GM18507 (cell line): ENCODE measurements at places on chromosomes 3 and 15.

DNA sequence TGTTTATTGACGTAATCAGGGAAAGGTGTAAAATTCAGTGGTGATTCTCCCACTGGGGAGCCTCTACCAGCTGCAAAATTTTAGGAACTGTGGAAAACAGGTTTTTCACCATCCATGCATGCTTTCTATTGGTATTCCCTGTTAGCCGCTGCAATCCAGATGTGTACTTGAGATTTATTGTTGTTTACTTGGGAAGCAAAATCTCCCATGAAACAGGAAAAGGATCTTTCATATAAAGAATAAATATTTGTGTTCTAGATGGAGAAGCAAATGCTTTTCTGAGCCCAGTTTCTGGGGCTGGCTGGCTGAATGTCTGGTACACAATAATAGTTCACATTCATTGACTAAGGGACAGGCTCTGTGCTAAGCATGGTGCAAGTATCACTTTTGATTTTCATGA, 144.6 kb upstream of the RASGRP1 start:
- DNase-seq: no peak

- no peak for DNase-seq
Observed at GRCh38 chr3:197801891-197802778, 11.1 kb downstream of the LRCH3 start.

GRCh38 chr3:1026395-1026794, 66.4 kb upstream of the CNTN6 start:
- no peak for DNase-seq

GRCh38 chr15:63135281-63135680, 13.6 kb downstream of the LACTB start:
- no peak for DNase-seq

- no peak for DNase-seq
Observed at GRCh38 chr15:54772663-54773062, 424.1 kb downstream of the RSL24D1 start.

DNA sequence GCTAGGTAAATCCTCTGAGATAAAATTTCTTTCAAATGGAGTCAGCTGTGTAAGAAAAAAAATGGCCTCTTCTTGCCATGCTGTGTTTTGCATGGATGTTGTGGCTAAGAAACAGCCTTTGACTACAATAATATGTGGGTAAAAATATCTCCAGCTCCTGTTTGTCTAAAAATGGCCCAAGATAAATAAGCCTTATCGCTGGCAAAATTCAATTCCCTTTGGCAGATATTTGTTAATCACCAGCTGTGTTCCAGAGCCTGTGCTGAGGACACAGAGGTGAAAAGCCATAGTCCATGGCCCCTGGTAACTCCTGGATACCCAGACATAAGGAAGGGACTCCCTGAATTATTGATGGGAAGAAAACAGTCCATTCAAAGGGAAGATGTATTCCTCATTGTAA, 15.3 kb upstream of the RAMAC start:
- no peak for DNase-seq

GRCh38 chr3:127560051-127560787, 30.3 kb downstream of the TPRA1 start:
- DNase-seq: no peak

GRCh38 chr3:108554229-108554628, 35.0 kb downstream of the CIP2A start:
- DNase-seq: no peak

DNA sequence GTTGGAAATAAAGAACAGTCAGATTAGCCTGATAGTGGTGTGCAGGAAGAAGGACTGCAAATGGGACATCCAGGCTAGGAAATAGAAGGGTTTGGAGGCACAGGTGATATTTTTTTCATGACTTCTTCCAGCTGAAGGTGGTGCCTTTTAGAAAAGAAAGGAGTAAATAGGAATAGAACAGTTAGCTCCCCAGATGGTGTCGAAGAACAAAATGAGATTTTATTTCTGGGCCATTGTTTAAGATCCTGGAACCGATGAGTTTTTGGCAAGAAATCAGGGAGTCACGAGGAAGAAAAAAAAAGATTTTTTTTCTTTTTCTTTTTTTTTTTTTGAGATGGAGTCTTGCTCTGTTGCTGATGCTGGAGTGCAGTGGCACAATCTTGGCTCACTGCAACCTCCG, 9.8 kb upstream of the NCK1 start:
- DNase-seq: no peak

DNA sequence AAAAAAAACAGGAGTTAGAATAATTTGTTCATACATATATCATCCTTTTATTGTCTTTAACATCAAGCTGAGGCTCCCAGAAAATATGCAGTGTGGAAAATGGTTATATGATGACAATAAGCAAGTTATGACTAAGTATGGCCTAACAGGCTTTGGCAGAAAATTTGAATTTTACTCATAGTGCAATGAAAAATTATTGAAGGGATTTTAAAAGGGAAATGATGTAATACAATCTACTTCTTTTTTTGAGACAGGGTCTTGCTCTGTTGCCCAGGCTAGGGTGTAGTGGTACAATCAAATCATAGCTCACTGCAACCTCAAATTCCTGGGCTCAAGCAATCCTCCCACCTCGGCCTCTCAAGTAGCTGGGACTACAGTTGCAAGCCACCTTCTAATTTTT, 78.7 kb downstream of the FAIM start:
- no peak for DNase-seq

GRCh38 chr15:53209396-53210042, 419.4 kb upstream of the ONECUT1 start:
- DNase-seq: no peak

DNA sequence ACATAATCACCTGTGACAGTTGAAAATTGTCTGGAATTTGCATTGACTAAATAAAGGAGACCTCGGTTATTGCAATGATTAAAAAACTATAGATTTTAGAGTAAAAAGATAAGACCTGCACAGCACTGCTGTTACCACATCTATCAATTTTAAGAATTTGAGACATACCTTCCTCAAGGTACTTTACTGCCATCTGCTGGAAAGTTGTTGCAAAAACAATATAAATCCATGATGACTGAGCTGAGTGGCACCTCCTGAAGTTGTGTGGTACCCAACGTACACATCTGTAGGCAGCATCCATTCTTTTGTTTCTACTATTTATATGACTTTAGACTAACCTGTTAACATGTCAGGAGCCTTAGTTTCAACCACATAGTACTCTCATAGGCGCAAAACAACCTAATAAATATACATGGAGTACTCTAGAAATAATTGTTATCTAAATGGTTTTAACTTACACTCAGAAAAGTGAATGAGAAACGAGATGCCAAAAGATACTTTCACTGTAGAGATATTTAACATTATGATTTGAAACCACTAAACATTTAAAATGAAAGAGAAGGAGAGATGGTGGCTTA, 106.7 kb downstream of the GHSR start:
- DNase-seq: no peak

GRCh38 chr3:150577855-150578254, 25.3 kb upstream of the SELENOT start:
- no peak for DNase-seq

GRCh38 chr15:63018639-63019038, 23.9 kb upstream of the TPM1 start:
- DNase-seq: no peak

GRCh38 chr3:156547637-156548036, 7.3 kb downstream of the SSR3 start:
- no peak for DNase-seq

DNA sequence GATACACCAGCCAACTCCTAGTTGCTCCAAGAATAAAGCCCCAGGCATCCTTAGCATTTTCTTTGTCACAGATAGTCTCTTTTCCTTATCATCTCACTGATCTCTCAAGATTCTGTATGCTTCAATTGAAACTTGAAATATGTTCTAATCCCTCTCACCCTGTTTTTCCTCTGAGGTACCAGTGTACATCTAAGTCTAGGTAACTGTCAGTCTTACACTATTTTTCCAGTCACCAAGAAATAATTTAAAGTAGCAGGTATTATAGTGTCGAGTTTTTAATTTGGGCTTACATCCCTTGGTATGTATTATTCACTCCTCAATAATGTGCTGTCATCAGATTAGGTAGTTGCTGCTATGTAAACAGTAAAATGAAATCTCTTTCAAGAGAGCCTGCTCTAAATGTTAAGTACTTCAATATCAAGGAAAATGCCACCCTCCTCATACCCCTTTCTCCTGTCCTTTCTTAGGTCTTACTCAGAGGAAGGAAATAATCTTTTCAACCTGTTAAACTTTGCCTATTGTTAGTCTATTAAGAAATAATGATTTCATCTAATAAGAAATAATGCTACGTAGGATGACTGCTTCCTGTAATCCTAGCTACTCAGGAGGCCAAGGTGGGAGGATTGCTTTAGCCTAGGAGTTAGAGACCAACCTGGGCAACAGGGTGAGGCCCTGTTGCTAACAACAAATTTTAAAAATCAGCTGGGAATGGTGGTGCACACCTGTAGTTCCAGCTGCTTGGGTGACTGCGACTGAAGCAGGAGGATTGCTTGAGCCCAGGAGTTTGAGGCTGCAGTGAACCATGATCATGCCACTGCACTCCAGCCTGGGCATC, 39.8 kb downstream of the TSC22D2 start:
- DNase-seq: no peak
